ENCODE measurements at places on chromosomes 12 and 14.
A peak's percentile ranks its signal among the peaks of the same experiment; 100 is the strongest.

GRCh38 chr14:97851428-97851995 lies 1054.3 kb downstream of the VRK1 start:
- H3K4me1 ChIP-seq = no peaks in the 10 kb centered on the region
- H3K36me3 ChIP-seq = no peaks in the 10 kb centered on the region
- no peaks in the 10 kb centered on the region for H3K27me3 ChIP-seq

DNA sequence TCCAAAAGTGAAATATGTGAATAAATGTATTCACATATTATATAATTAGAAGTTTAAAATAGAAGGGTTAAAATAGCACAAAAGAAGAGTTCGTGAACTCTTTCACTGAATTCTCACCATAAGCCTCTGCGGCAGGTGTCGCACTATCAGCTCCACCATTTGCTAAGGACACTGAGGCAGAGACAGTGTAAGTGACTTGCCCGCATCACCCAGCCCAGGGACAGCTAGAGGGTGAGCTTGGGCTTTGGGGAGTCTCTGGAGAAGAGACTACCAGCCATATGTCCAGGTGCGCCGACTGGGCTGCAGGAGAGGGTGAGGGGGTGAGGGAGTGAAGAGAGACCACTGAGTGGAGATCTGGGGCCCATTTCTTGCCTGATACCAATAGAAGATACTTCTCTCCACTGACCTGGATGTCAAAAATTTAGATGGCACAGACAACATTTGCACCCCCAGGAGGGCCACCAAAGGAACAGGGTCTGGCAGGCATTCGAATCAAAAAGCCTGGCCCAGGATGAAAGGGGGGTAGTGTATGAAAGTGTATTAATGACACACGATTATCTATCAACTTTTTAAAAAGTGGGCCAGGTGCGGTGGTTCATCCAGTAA lies 28.5 kb downstream of the FAIM2 start:
- no peaks in the 10 kb centered on the region for H3K4me1 ChIP-seq
- DNase-seq = no peak
- H3K27ac ChIP-seq = no peak overlapping the region
- H3K36me3 ChIP-seq = no peaks in the 10 kb centered on the region
- H3K4me3 ChIP-seq = no peak overlapping the region
- no peaks in the 10 kb centered on the region for H3K27me3 ChIP-seq

GRCh38 chr14:100834794-100835547 lies 9.1 kb downstream of the MEG3 start:
- peaks cover 3% of the 10 kb centered on the region for H3K27me3 ChIP-seq
- H3K27ac ChIP-seq = no peak overlapping the region
- no peak overlapping the region for H3K4me3 ChIP-seq
- H3K4me1 ChIP-seq = no peaks in the 10 kb centered on the region
- no peaks in the 10 kb centered on the region for H3K36me3 ChIP-seq

DNA sequence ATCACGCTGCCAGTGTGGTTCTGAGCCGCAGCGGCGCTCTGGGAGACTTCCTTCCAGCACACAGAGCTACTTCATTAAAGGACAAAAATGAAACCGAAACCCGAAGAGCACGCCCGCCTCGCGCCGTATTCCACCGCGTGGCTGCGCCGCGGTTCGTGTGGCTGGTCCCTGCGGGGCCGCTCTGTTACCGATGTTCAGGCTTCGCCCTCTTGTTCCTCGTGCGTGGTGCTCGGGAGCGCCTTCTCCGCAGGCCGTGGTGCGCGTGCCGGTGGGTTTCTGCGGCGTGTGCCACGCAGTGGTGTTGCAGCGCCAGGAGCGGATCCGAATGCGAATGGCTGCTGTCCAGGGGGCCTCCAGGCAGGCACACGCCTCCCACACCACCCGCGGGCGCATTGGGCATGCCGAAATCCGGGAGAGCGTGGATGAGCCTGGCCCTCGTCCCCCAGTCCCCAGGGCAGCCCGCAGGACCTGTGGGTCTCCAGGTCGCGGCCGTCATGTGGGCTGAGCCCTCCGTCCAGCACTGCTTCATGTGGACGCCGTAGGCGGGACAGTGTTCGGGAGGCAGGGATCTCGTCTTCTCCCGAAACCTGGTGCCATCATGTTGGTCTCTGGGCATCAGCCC lies 91.2 kb downstream of the ADGRD1 start:
- peak; percentile 32 for DNase-seq
- H3K4me1 ChIP-seq = no peaks in the 10 kb centered on the region
- no peaks in the 10 kb centered on the region for H3K36me3 ChIP-seq
- no peak overlapping the region for H3K4me3 ChIP-seq
- H3K27me3 ChIP-seq = no peaks in the 10 kb centered on the region
- H3K27ac ChIP-seq = no peak overlapping the region

GRCh38 chr12:80162177-80162576 lies 62.8 kb downstream of the OTOGL start:
- H3K27ac ChIP-seq = no peak overlapping the region
- H3K36me3 ChIP-seq = no peaks in the 10 kb centered on the region
- DNase-seq = no peak
- no peaks in the 10 kb centered on the region for H3K27me3 ChIP-seq

GRCh38 chr14:68623307-68623706 lies 169.6 kb downstream of the ZFP36L1 start:
- H3K36me3 ChIP-seq = no peaks in the 10 kb centered on the region
- no peaks in the 10 kb centered on the region for H3K27me3 ChIP-seq

DNA sequence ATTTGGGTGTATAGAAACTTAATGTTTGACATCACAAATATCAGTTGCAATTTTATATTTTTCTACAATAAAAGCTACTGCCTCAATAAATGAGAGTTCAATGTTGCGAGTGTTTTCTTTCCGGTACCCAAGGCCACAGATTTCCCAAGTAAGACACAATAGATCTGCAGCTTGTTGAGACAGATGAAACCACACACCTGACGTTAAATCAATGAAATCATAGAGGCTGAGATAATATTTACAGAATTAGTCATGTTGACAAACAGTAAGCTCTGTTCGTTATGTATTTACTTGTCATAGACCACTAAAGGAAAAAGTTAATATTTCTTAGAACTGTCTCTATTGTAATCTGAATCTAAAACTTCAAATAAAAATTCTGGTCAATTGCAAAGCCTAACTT lies 49.2 kb upstream of the PTHLH start:
- H3K4me3 ChIP-seq = no peak overlapping the region
- no peaks in the 10 kb centered on the region for H3K36me3 ChIP-seq
- no peaks in the 10 kb centered on the region for H3K4me1 ChIP-seq
- H3K27me3 ChIP-seq = peaks cover 2% of the 10 kb centered on the region
- DNase-seq = no peak
- no peak overlapping the region for H3K27ac ChIP-seq

Measured in CD4-positive, alpha-beta T cell (primary cell).